ENCODE measurements at places on chromosomes 6 and 20.

DNA sequence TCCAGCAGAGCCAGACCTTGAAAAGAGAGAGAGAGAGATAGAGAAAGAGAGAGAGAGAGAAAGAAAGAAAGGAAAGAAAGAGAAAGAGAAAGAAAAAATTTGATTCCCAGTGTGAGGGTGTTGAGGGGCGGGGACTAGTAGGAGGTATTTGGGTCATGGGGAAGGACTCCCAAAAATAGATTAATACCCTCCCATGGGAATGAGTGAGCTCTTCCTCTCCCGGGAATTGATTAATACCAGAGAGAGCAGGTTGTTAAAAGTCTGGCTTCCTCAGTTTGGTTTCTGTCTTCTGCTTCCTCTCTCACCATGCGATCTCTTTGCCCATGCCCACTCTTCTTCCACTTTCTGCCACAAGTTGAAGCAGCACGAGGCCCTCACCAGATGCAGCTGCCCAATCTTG, 28.8 kb upstream of the CFAP206 start:
- no peak for DNase-seq

GRCh38 chr6:37232430-37233017, 25.0 kb upstream of the TBC1D22B start:
- no peak for DNase-seq

GRCh38 chr6:106908386-106908840, 66.1 kb downstream of the CD24 start:
- no peak for DNase-seq

GRCh38 chr6:25056130-25056529, 120.4 kb upstream of the RIPOR2 start:
- no peak for DNase-seq

Data from fibroblast of pulmonary artery (primary cell).